Activated naive CD4-positive, alpha-beta T cell (primary cell): ENCODE measurements at places on chromosomes 16 and 17.

GRCh38 chr16:58392215-58393137, at the start of gene GINS3:
Gene GINS3 (plus strand): TSS chr16:58392471. CDS start chr16:58392602, 131 bp downstream.
- DNase-seq, result peak; percentile 56

- DNase-seq, result no peak
Observed at GRCh38 chr17:10156599-10156947, 41.8 kb downstream of the GAS7 start.

DNA sequence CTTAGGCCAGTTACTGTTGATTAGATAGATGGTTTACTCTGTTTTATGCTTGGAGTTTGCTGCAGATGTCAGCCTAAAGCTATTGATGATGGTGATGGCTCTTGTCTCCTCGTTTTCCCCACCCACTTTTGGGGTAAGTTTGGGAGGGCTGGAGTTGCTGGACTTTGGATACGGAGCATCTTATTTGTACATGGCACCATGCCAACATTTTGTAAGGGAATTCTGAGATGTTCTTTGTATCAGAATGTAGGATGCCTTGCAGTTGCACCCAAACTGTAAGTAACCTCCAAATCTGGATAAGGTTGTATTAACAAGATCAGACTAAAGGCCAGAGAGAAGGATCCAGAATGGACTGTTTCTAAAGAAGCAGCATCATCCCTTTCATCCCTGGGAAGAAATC, 551.9 kb upstream of the ZFHX3 start:
- DNase-seq, result no peak

DNA sequence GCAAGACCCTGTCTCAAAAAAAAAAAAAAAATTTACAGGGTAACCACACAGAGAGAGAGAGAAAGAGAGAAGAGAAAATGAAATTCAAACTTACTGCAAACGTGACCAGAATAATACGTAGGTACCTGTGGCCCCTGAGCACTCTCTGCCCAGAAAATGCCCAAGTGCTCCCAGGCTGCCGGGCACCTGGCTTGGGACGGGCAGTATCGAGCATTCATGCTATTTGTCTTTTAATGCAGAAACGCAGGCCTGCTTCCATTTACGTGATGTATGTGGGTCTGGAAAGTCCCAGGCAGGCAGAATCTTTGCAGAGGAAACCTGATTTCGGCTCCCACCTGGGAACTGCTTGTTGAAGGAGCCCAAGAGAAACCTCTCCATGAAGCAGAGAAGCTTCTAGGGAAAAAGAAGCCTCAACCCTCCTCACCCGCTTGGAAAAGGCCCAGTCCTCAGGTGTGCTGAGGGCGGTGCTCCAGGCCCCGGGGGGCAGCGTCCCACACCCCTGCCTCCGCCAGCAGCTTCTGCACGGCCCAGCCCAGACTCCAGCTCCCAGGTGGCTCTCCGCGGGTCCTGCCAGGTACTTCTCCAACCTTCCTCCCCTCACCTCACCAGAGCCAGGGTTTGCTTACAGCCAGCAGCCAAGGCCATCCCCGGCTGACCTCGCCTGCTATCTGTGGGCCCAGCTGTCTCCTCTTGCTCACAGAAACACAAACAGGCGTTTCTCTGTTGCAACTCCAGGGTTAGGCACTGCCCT, 14.0 kb downstream of the RPH3AL start:
- DNase-seq, result no peak

DNA sequence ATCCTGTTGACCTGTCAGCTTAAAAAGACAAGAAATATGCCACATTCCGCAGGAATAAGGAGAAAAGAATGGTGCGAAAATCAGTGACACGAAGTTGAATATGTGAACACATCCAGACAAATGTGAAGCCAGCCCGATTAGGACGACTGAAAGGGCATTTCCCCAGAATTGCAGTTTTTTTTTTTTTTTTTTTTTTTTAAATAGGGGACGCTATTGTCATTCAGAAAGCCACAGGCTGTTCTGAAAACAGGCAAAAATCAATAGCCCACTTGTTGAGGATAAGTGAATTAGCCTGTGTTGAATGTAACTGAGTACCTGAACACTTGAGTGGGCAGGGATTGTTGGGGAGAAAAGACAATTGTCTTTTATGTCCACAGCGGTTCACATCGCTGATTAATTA, 507.1 kb downstream of the WWOX start:
- DNase-seq, result no peak

GRCh38 chr16:22926105-22926751, 112.3 kb downstream of the HS3ST2 start:
- no peak for DNase-seq

DNA sequence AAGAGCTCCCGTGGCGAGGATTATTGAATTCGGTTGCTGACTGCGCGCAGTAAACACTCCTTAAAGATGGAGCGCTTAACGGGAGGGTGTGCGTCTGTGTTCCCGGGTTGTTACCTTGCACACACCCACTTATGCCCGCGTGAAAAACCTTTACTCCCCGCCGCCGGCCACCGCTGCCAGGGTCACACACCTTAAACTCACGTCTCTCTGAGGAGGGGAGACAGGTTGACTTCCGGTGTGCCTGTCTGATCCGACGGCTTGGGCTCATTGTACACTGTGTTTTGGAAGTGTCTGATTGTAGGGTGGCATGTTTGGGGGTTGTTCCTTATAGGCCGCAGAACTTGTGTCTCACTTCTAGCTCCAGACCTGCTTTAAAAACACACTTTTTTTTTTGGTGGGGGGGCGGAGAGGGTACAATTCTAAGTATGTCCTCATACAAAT, 66.8 kb downstream of the KPNA2 start:
- DNase-seq, result peak; percentile 16

DNA sequence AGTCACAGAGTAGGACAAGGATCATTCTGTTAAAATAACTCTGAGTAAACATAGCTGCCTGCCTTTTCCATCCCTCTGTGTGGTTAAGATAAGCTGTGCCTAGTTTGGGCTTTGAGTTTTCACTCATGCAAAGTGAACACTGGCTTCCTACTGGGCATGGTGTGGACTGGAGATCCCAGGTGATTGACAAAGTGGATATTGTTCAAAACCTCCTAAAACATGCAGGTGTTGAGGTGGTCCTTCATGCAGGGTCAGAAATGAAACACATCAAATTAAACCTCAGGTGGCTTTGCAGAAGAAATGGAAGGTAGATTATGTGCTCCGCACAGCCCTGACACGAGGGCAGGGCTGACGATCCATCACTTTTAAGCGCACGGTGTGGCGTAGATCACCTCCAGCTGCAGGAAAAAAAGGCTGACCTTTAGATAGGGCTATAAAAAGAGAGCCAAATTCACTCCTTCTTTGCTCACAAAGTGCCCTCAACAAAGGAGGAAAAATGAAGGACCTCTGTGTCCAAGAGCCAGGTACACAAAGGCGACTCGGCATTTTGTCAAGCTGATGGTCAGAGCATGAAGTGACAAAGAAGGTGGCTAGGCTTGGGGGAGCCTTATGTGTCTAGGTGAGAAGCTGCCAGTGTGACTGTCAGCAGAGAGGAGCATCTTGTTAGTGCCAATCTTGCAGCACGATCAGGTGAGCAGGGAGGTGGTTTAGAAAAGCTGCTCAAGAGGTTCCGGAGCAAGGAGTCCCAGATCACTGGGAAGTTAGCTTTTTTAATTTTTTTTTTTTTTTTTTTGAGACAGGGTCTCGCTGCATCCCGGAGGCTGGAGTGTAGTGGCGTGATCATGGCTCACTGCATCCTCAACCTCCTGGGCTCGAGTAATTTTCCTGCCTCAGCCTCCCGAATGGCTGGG, 19.9 kb upstream of the ITPRIPL2 start:
- DNase-seq, result no peak

- no peak for DNase-seq
Observed at GRCh38 chr17:27980043-27980442, 62.4 kb upstream of the NLK start.

DNA sequence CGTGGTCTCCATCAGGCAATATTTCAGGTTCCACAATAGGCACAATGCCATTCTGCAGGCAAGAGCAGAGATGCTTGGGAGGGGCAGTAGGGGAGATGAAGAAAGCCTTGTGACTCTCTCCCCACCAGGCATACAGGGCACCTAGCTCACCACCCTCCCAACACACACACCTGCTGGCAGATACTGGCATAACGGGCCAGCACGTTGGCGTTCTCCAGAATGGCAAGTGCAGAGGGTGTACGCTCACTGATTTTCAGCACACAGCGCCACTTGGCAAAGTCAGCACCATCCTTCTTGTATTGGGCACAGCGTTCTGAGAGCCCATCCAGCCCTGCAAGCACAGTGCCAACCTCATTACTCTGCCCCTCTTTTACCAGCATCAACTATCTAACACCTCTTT, 2.2 kb downstream of the ALDOC start:
- no peak for DNase-seq

DNA sequence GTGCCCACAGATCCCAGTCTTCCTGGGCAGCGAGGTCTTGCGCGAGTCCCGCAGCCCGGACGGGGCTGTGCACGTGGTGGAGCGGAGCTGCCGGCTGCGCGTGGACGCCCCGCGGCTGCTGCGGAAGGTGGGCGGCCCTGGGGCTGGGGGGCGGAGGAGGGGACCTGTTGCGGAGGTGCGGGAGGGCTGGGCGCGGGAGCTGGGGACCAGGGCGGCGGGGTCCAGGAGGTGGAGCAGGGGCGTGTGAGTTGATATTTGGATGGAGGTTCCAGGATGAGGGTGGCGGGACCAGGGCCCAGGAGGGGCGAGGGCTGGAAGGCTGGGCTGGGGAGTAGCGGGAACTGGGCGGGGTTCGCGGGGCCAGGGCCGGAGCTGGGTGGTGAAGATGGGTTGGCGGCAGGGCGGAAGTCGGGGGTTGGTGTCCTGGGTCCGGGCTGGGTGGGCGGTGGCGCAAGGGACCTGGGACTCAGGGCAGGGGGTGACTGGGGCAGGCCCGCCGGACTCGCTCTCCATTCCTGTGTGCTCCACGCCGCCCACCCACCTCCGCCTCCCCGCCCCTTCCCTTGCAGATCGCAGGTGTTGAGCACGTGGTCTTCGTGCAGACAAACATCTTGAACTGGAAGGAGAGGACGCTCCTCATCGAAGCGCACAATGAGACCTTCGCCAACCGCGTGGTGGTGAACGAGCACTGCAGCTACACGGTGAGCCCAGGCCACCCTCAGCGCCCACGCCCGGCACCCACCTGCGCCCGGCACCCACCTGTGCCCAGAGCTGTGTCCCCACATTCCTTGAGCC, 29.6 kb downstream of the SEC14L5 start:
- no peak for DNase-seq

DNA sequence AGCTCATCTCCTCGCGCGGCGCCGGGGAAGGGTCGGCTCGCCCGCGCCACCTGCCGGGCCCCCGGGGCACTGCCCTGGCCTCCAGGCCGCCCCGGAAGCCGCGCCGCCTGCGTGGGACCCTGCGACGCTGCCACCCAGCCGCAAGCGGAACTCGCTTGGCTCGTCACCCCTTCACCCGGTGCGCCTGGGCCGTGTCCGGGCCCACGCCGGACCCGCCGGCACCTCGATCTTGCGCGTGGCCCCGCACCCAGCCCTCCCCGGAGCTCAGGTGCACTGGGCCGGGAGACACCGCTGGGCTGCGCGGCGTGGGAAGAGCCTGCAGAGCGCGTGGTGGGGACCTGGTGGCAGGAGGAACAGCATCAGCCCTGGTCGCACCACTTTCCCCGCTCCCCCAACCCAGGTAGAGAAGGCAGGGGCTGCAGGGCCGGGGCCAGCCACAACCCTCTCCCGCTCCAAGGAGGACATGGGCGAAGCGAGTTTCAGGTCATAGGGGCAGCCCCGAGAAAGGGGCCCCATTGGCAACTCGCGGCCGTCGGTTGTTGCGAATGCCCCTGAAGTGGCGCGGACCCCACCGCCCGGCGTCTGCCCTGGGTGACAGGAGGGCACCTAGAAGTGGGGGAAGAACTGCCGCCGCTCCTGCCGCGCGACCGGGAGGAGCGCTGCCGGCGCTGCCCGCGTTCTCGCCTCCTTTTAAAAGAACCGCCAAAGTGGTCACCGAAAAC, 363 bp upstream of the MIF4GD start:
- DNase-seq, result peak; percentile 73

DNA sequence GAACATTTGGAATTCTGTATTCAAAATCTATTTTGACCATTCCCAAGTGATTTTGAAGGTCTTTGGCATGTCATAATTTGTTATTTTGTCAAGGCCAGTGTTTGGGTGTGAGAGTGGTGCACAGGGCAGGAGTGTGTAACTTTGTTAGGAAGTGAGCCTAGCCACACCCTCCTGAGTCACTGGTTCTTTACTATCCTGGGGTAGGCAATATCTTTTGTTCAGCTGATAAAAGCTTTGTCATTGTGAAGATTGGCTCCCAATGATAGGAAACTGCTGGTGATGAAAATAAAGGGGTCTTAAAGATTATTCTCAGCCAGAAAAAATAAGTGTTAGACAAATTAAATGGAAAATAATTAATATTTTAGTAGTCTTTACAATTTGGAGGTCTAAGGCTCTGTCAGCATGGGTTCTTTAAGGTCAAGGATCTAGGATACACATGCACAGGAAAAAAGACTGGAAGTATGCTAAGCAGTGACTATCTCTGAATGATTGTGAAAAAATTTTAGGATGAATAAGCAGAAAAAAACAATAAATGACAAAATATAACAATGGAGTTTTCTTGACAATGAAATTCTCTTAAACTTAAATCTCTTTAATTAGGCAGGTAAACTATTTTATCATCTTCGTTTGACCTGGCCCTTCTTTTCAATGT, 5.1 kb downstream of the UBN1 start:
- no peak for DNase-seq

DNA sequence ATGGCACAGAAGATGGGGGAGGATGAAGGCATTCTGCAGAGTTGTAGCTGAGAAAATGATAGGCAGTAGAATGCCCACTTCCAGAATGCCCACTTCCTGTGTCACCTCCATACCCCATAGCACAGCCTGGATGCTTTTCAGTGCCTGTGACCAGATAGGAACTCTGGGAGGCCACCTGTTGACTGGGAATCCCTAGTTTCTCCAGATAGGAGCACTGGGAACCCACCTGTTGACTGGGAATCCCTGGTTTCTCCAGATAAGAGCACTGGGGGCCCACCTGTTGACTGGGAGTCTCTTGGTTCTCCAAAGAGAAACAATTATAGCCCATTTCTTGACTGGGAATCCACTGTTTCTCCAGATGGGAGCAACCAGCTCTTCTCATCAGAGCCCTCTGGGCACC, 11.6 kb downstream of the CPHXL start:
- no peak for DNase-seq

- DNase-seq, result no peak
Observed at GRCh38 chr17:12429116-12429515, 236.6 kb upstream of the MYOCD start.

- no peak for DNase-seq
Observed at GRCh38 chr16:20107083-20107482, 33.4 kb upstream of the GPR139 start.

DNA sequence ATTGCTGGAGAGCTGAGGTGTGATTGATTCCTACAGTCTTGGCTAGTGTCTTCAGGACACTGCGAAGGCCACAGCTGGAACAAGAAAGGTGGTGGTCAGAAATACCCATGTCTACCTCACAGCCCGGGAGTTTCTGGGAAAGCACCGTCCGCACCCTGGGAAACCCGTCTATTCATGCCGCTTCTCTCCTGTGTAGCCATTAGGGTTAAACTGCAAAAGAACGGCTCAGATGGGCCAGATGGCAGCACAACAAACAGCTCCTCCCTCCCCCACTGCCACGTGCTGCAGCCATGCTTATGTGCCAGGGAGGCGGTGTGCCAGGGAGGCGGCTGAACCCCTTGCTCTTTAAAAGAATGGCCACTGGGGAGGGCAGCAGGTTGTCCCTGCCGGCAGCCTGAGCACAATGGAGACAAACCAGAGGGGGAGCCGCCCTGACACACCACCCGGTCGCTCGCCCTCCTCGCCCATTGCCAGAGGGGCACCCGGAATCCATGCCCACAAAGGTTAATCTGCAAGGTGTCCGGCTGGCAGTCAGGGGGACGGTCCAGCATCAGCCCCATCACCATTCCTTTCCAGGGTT, 65.2 kb downstream of the CYTH1 start:
- DNase-seq, result no peak

GRCh38 chr17:77942112-77942988, 16.2 kb upstream of the TNRC6C start:
- DNase-seq, result no peak

GRCh38 chr17:77695386-77695785, 263.1 kb upstream of the TNRC6C start:
- DNase-seq, result no peak
